HEK293T (cell line): ENCODE measurements at places on chromosomes 1 and 21.

DNA sequence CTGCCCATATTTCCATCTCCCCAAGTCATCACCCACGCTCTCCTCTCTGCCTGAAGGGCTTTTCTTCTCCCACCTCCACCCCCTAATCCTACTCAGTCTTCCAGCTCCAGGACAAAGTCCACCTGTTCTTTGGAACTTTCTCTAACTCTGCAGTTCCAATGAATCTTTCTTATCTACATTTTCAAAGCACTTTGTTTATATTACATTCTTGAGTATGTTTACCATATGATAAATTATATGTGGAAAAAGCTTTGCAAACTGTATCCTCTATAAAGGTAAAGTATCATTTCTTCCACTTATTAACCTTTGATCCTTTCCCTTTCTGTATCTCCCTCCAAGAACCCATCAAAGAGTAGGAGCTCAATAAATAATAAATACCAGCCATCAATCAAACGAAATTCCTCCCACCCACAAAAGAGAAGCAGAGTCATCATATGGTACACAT, 39.7 kb downstream of the TTC13 start:
- no peak for DNase-seq

DNA sequence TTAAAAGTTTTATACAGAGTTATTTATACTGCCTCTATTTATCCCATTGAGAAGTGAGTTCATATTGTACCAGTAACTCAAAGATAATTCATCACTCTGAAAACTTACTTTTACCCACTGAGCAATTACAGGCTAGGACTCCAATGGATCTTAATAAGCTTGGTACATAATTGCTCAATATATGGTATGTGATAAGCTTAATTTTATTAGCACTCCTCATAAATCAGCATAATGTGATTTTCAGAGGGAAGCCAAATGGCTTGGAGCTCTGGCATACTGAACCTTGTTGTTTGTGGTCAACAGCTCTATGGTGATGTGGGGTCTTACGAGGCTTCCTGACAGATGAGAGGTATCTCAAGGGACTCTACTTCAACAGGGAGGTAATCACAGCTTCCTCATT, 26.3 kb downstream of the ADAM30 start:
- no peak for DNase-seq

- no peak for DNase-seq
These were observed 61.8 kb downstream of the RGS13 start for GRCh38 chr1:192697771-192698170.

- DNase-seq: peak; percentile 82
These were observed at the start of gene ENAH for GRCh38 chr1:225652729-225653462. Gene ENAH, minus strand, starts transcription at chr1:225653123. Its CDS starts 433 bp downstream, at chr1:225652690.

DNA sequence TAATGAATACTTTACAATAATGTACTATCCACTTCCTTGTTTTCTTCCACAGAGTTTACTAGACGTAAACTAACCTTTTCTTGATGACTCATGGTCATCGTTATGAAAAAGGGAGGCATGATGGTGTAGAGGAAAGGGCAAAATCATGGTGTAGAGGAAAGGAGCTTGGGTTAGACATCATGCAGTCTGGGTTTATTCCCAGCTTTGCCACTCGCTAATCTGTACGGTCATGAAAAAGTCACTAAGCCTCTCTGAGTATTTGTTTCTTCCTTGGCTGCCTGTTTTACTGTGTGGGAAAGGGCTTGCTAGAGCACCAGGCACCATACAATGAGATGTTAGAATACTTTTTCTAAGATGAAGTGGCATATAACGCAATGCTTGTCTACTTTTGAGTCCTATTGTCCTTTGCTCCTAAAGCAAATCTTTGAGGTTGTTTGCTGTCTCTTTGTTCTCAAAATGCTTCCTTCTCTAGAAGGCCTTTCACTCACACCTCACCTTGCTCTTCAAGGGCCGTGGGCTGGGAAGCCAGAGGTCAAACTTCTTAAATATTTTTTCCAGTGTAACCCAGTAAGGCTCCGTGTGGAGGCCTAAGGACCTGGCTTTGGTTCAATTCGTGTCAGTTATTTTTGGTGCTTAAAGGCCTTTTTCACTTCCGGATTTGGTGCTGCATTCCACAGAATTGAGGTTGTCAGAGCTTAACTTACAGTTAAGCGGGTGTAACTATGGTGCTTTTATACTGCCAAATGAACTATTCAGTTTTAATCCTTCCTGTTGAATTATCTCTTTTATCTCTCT, 9.9 kb upstream of the ETV3 start:
- no peak for DNase-seq

DNA sequence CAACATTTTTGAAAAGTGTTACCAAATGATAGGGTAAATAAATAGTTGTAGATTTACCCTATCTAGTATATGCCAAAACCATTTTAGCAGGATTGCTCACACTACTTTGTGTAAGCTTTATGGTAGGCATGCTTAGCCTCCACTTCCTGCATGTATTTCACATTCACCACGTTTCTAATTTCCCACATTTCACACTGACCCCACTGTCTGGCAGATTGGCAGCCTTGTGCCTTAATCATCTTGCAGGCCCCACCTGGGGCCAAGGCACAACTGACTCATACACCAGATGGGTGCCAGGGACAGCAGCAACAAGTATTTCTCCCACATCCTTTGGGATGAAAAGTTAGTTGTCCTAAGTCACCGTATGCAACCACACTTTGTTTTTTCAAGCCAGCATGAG, 21.2 kb upstream of the CENPF start:
- DNase-seq: no peak

DNA sequence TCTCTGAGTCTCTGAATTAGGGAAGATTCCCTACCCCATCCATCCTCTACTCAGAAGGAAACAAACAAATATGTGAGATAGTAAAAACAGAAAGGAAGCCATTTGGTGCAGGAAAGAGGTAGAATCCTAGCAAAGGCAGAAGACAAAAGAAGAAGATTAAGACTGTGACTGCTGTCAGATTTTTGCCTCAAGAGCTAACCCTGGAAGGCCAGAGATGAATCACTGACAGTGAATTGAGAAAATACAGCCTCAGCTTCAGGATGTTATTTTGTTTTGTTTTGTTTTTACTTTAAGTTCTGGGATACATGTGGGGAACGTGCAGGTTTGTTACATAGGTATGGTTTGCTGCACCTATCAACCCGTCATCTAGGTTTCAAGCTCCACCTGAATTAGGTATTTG, 31.7 kb downstream of the DSTYK start:
- DNase-seq: no peak
